ENCODE measurements at places on chromosomes 5 and 9. TPM values are rescaled to one million over a fixed set of nuclear protein-coding genes. Genes with fewer than 3 reads are reported as not detected.

The PPP2R2B gene
- total RNA-seq: 0.29 TPM

The PCDHGA7 gene
- total RNA-seq: 1.9 TPM

The NUTM2G gene
- not detected for total RNA-seq

The DBN1 gene
- total RNA-seq: 44.3 TPM

The RNF183 gene
- total RNA-seq: not detected

The AJM1 gene
- 1.00 TPM for total RNA-seq

The ARL14EPL gene
- not detected for total RNA-seq

The C1QTNF3 gene
- total RNA-seq: 2.7 TPM

The NR2F1 gene
- total RNA-seq: 71.5 TPM

The SRD5A1 gene
- total RNA-seq: 3.8 TPM

The NREP gene
- 6.8 TPM for total RNA-seq

The DDX4 gene
- total RNA-seq: not detected

- no peak for DNase-seq
These were observed 105.0 kb upstream of the WWC1 start for GRCh38 chr5:168186289-168187074.

GRCh38 chr9:115694014-115694413, 459.6 kb upstream of the PAPPA start:
- DNase-seq: no peak

DNA sequence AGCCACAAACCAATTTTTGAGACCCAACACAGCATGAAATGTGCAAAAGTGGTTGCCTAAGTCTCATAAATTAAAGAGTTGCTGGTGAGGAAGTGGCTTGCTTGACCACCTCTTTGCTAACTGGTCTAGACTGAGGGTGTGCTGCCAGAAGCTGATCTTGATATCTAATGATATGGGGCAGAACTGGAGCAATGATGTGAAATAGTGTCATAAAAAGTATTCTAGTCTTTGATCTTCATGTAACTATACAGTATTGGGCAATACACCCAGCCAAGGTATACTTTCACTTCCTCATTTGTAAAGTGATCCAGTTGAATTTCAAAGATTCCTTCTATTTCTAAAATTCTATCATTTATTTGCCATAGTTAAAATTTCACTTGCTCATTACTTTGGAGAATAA, 5.9 kb upstream of the YTHDC2 start:
- DNase-seq: no peak

DNA sequence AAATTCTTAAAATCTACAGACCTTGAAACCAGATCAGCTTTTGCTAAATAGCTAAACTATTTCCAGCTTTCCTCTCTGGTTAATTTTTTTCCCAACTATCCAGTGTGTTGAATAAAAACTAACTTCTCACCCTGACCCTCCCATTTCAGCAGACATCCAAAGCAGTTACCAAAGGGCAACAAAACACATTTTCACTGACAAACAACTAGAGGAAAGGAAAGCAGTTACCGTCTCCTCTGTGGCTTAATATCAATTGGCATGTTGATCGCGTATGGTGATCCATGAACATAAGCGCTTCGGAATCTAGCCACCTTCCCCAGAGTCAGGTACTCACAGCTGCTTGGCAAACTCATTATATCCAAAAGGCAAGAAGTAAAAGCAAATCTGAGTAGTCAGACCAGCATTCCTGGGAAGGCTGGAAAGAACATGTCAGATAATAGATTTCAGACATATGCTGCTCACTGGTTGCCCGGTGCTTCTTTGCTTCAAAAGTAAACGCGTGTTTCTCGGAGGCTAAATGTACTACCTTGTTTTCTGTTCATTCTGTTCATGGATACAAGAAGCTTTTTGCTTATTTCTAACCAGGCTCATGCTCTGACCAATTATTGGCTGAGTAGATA, 463.4 kb downstream of the PDE4D start:
- no peak for DNase-seq

DNA sequence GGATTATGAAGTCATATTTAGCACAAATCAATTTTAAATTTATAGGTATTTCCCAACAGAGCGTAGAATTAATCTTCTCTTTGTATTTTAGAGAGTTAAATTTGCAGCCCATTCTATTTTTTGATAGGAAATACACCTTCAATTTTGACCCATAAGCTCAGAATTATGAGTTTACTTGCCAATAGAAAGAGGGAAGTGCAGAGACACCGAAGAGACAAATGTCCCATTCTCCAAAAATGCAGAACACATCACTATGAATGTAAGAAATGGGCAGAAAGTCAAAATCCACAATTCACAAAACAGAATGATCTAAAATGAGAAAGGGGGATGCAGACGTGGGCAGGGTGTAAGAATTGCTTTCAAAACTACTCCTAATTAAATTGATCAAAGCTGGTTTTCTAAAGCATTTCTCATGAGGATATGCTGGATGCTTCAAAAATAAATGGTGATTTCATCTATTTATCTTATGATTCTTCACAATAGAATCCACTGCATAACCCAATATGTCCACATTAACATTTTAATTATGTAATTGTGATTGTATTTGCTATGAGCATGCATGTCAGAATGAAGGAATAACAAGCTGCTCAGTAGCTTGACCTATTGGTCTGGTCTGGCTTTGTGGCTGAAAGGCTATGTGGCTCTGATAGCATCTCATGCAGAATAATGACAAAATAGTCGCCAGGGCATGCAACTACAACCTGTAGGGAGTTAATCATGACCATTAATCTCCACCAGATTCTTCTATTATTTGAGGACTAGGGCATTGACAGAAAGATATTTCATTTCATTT, 550.1 kb upstream of the CDH18 start:
- no peak for DNase-seq

GRCh38 chr5:14685757-14686156, 21.2 kb downstream of the OTULIN start:
- no peak for DNase-seq

DNA sequence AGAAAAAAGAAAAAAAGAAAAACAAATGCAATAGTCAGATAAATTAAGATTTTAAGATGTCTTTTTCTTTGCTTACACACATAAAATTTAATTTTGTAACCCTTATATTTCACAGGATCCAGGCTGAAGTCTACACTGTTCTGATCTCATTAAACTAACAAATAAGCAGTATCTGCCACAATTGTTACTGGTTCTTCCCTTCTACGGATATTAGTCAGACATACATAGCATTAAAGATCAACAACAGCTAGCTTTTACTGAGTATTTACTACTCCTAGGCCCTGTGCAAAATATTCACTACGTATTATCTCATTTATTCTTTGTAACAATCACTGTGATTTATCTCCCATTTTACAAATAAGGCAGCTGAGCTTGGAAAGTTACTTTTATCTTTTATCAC, 34.9 kb downstream of the GNAQ start:
- no peak for DNase-seq

GRCh38 chr9:120767451-120767850, 25.8 kb downstream of the FBXW2 start:
- no peak for DNase-seq

- DNase-seq: no peak
These were observed 40.6 kb downstream of the ACTL7B start for GRCh38 chr9:108815156-108815555.

DNA sequence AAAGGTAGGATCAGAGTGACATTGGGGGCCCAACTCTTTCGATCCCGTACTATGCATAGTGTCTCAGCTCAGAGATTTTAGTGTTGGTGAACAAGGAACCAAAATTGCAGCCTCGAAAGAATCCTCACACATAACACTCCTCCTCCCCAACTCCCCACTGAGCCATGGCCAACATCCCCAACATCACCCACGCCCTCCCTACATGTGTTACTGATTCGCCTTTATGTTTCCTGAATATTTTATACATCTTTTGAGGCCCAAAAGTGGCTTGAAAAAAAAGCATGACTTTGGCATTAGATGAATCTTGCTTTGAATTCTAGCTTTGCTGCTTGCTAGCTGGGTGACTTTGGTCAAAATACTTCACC, 45.2 kb downstream of the PLAC8L1 start:
- no peak for DNase-seq

DNA sequence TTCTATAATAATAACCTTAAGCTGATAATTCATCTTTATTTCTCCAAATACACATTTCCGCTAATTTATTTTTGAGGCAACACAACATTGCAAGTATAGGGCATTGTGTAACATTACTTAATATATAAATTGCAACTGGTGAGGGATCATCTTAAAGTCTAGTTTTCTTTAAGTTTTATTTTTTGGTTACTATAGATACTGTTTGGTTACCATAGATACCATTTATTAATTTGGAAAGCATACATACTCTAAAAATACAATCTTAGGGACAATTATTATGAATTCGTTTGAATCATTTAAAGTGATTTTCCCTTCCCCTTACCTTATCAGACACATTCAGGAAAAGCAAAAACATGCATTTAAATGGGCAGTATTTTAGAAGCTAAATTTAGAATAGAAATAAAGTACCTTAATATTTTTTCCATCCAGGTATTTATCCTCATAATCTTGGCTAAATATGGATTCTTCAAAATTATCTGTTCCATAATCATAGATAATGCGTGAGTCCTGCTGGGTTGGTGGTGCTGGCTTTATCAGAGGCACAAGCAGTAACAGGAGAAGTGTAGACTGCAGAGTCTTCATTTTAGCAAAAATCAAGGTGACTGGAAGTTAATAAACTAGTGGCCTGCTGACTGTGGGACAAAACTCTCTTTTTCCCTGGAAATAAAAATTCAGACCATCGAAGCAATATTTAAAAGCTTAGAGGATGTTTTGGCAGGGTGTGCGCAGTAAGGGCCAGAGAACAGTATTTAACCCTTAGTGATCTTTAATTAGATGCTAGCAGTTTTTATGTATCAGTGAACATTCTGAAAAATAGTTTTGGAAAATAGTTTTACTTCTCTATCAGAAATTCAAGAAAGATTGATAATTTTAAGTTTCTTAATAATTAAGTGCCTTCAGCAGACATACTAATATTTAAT, 1.3 kb downstream of the OGN start:
- no peak for DNase-seq

- DNase-seq: no peak
These were observed 75.6 kb downstream of the LRSAM1 start for GRCh38 chr9:127526655-127527559.

GRCh38 chr9:98057138-98057799, 737 bp downstream of the NANS start:
- DNase-seq: no peak

DNA sequence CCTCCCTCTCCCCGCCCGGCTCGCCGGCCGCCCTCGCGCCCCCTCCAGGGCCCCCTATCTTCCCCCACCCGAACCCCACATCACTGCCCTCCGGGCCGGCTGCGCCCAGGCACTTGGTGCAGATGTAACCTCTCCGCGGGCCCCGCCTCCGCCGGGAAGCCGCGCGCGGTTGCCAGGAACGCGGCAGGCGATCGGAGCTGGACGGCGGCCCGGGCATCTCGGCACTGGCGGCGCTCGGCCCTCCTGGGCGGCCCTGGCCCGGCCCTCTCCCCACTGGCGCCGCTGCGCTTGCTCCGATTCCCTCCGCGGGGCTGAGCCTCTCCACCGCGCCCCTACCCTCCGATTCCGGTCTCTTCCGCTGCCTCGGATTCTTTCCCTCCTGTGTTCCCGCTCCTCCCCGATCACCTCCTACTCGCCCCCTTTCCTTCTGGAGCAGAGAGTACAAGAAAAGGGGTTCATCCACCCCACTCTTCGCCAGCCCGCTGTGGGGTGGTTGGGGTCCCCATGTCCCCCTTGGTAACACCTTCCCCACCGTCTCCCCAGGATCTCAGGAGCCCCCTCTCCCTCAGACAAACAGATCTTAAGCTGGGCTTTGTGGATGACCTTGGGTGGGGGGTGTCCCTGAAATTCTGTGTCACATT, 70.6 kb downstream of the C9orf50 start:
- peak; percentile 94 for DNase-seq

DNA sequence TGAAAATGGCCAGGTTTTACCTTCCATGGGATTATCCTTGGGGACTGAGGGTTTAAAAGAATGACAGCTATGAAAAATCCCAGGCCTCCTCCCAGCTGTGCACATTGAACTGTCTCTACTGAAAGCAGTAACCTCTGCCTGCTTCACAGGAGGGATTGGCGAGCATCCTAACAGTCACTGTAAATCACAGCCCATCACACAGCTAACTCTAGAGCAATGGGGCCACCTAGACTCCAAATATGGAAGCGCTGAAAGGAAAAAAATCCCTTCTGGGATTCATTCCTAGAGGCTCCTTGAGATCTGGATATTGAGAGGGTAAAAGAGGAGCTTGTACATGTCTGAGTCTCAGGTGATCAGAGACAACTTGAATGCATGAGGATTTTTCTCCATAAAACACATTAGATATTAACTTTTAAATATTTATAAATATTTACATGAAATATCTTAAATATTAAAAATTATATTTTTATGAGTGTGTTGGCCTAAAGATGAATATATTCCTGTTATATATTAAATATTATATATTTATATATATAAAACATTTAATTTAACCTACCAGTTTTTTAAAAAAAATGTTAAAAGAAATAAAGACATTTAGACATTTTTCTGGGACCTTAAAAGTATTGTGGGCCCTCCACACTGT, 133.8 kb upstream of the SLC24A2 start:
- no peak for DNase-seq

GRCh38 chr5:164119806-164120447, 614.5 kb downstream of the MAT2B start:
- DNase-seq: no peak

DNA sequence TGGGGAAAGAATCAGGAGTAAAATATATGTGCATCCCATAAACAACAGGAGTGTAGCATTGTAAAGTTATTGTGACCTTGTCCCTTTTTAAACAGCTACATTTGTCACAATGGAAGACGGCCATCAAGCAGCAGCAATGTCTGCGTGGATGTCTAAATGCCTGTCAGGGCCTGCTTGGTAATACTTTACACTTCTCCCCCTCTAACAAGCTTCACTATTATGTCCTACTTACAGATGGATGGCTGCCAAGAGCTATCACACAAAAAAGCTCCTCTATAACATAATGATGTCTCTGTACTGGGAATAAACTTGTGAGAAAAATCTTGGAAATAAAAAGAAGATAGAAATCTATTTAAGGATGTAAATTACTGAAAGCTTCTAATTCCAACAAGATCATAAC, 213.0 kb downstream of the FBXL17 start:
- DNase-seq: no peak

DNA sequence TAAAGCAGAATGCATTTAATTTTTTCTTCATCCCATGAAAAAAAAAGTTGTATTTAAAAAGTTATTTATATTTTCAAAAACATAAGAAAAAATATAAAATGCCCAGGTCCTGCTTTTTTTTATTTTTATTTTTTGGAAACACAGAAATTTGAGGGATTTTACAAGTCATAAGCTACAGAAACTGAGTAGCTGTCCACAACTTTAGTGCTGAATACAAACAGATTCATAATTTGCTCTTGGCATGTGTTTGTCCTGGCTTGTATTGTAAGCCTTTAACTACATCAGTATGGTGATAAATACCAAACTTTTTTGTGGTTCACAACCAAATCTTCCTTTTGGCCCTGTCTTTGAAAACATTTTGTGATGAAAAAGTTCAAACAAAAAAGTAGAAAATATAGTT, 7.5 kb upstream of the PLCXD3 start:
- DNase-seq: no peak

GRCh38 chr5:74017112-74017511, 391.1 kb downstream of the ARHGEF28 start:
- no peak for DNase-seq

- DNase-seq: no peak
These were observed 88.0 kb downstream of the SEMA6A start for GRCh38 chr5:116486588-116486987.
